ENCODE measurements at places on chromosomes 2 and 18.

DNA sequence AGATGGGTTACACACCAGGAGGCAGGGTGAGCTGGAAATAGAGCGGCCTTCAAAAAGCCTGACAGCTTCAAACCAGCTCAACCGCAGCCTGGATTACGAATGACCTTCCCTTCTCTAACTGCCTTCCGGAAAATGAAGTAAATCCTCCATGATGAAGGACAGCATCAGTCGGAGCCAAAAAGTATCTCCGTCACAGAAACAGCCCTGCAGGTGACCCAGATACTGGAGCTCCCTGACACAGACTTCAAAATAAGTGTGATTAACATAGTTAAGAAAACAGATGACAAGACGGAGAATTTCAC lies 10.3 kb upstream of the CIB4 start:
- DNase-seq, result no peak

DNA sequence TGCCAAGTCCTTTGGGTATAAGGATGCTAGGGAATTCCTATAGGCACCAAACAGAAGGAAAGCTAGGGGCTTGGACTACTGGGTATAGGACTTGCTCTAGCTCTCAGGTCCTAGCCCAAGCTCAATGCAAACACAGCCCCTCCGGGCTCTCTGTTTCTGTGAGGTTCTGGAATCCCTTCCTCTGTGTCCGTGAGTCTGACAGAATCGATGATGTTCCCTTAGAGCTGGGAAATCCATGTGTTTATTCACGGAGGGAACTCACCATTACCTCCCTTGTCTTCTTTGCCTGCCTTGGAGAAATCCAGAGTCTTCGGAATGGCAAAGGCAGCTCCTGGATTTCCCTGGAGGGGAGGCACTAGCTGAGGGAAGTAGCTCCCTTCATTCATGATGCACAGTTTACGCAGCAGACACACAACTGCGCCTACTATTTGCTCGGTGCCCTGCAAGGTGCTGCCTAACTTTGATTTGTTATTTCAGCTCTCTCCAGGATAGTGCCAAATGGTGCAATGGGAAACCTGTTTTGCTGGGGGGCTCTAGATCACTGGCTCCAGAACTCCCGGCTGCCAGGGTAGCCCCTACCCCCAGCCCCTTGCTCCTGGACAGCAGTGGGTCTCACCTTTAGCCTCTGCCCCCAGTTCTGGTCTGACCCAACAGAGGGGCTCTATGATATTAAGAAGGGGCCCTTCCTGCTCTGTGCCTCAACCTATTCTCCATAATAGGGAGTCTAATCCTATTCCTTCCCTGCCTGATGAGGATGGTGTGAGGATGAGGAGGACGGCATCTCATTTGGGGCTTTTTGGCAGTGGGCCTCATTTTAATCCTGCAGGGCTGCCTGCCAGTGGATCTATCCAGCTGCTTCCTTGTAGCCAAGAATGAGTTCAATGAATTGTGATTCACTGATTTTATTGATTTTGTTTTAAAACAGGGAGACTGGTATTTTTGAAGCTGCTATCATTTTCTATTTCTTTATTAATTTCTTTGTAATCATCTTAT lies 8.4 kb upstream of the PSMD1 start:
- no peak for DNase-seq

- no peak for DNase-seq
Measured at GRCh38 chr2:70418514-70418913, 116.6 kb upstream of the FAM136A start.

DNA sequence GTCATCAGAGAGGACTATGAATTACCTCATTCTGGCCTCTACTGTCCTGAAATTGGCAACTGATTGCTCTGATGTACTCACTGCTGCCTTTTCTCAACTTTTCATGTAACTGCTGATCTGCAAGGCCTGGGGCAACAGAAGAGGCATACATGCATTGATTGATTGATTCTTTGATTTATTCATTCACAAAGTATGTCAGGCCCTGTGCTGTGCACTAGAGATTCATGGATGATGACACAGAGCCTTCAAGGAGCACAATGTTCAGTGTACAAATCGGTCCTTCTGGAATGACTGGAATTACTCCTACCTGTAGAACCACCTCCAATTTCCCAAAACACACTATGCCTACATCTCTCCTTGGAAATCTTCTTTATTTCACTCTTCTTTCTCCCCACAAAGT lies 111.3 kb downstream of the LRATD1 start:
- DNase-seq, result no peak

DNA sequence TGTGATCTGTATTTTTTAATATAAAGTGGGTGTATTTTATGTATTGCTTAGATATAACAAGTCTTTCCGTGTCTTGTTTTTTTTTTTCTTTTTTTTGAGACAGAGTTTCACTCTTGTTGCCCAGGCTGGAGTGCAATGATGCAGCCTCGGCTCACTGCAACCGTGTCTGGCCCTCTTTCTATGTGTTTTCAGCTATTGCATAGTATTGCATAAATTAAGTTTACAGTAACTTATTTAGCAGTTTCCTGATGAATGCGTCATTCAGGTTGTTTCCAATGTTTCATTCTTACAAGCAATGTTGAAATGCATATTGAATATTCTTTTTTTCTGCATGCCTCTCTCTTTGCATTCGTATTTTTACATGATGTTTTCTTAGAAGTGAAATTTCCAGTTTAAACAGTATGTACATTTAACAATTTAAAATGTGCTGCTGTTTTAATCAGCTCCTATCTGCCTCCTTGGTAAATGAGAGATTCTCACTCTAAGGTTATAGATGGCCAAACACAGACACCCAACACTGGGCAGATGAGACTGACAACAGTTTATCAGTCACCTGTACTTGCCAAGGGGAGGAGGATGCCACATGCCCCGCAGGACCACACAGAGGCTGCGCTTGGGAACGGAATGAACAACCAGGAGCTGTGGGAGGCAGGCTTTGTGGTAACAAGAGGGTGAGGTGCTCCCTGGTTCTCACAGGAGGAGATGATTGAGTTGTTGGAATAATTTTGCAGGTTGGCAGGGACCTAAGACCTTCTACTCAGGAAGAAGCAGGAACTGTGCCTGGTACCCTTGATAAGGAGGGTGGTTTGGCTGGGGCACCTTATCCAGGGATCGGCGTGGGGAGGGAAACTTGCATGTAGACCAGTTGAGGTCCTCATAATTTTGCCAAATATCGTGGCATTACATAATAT lies 7.5 kb downstream of the SLC9A4 start:
- DNase-seq, result no peak

DNA sequence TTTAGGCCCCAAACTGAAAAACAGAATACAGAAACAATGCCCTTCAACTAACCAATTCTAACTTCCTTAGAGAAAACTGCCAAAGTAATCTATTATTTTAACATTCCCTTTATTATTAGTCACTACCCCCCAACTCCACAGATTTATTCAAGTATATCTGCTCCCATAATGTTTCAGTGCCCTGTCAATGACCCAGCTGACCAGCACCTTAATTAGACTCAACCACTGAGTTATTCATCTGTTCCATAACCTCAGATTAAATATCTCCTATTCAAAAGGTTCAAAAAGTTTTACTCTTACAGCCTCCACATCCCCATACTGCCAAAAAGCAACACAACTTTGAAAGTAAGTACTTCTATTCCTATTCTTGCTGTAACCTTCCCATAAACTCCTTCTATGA lies 202.4 kb downstream of the EXOC6B start:
- DNase-seq, result no peak

- no peak for DNase-seq
Measured at GRCh38 chr2:15191789-15192188, 369.3 kb downstream of the NBAS start.

DNA sequence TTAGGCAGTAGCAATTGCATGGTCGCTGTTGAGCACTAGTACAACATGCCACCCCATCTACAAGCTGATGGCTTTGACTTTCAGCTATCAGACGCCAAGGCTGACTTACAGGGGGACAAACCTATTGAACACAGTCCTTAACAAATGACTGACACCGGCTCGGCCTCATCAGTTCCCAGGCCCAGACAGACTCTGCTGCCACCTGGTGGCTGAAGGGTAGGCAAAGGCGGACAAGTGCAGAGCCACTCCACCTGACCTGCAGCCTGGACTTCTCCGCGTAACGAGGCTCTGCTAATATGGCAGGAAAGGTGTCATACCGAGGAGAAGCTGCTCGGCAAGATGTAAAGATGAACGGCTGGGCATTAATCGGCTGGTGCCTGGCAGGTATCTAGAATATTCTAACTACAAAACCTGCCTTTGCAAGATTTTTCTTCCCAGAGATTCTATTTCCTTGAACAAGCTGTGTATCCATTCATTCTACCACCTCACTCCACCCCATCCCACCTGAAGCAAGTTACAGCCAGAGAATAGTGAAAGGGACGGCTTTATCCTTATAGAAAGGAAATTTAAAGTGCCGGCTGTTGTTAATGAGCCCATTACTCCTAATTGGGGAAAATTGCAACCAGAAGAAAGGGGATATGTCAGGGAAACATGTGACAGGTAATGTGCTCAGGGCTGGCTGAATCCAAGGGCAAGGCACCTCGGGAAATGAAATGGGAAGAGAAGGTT lies 67.4 kb downstream of the STEAP3 start:
- peak; percentile 75 for DNase-seq

DNA sequence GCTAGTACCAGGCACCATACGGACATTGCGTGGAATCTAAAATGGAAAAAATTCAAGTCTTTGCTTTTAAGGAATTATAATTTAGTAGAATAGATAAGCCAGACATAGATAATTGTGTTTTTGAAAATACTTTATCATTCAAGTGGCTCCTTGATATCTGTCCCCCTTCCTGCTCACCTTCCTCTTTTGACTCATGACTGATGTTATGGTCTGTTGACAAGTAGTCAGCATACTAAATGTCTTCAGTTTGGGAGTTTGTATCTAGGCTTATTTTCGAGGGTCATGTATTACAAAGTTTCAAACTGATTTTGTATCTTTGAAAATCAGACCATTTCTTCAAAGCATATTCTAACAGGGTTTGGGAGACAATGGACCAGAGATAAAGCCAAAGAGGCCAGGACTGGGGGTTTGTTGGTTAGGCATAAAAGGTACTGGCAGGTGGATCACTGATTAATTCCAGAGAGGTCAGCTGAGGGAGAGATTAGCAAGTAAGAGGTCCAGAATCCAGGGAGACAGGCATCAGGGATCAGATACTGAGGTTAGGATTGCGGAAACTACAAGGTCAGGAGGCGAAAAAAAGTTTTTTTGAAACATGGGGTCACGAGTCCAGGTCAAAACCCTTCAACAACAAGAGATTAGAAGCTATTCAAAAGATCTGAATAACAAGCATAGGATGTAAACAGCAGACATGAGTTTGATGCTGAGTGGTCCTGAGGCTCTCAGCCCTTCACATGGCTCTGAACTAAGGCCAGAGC lies 31.5 kb upstream of the KLHL14 start:
- DNase-seq, result no peak

Data from left lobe of liver (tissue), 2 donors.